ACHN (cell line): ENCODE measurements at places on chromosomes 3 and 15.
A peak's percentile ranks its signal among the peaks of the same experiment; 100 is the strongest.

GRCh38 chr3:11699083-11699427 lies 55.3 kb upstream of the VGLL4 start:
- no peak for DNase-seq

- no peak for DNase-seq
Measured at GRCh38 chr3:181581656-181582055, 130.1 kb upstream of the SOX2 start.

DNA sequence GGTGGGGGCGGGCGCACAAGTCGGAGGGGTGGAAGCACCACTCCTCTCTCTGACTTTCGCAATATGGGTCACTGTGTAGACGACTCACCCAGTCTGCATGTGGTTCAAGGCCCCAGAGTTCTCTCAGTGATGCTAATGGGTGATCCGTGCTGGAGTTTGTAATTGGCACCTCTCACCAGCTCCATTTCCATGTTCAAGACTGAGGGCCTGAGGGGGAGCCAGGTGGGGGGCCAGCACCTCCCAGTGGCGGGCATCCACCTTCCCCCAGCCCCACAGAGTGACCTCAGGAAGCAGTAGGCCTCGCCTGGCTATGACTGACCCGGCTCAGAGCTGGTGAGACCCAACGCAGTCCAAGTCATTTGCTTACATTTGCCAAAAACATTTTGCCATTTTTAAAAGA lies 230.0 kb upstream of the ST8SIA2 start:
- no peak for DNase-seq

GRCh38 chr3:118810499-118811035 lies 224.1 kb downstream of the IGSF11 start:
- no peak for DNase-seq

DNA sequence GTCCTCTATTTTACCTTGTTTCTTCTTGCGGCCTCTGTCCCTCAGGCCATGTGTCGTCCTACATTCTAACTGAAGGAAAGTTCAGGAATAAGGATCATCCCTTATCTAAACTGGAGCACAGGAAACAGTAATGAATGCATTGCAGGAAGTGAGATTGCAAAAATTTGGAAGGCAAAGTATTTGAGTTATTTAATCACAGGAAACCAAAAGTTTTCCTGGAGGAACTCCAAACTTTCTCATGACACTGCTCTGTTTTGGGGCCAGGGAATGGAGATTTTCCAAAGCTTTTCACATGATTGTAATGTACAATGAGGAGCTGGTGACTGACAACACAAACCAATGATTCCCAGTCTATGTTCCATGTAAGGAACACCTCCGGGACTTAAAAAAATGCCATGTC lies 57.8 kb upstream of the PLSCR4 start:
- DNase-seq = no peak

DNA sequence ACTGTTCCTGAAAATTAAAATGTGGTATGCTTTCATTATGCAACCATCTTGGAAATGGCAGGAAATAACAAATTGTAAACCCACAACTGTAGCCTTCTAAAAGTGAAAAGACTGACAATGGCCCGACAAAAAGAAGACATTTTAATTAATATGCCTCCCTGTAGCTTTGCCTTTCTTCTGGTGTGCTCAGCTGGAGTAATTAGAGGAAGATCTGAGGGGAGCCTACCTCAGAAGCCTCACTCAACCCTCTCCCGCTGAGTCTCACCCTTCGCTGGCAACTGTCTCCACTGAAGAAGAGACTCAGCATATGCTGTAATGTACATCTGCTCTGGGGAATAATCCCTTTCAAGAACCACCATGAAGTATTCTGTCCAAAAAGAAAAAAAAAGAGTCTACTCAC lies 104.7 kb upstream of the SETMAR start:
- DNase-seq = no peak

- DNase-seq = no peak
Measured at GRCh38 chr3:125177746-125178145, 34.8 kb downstream of the SLC12A8 start.

DNA sequence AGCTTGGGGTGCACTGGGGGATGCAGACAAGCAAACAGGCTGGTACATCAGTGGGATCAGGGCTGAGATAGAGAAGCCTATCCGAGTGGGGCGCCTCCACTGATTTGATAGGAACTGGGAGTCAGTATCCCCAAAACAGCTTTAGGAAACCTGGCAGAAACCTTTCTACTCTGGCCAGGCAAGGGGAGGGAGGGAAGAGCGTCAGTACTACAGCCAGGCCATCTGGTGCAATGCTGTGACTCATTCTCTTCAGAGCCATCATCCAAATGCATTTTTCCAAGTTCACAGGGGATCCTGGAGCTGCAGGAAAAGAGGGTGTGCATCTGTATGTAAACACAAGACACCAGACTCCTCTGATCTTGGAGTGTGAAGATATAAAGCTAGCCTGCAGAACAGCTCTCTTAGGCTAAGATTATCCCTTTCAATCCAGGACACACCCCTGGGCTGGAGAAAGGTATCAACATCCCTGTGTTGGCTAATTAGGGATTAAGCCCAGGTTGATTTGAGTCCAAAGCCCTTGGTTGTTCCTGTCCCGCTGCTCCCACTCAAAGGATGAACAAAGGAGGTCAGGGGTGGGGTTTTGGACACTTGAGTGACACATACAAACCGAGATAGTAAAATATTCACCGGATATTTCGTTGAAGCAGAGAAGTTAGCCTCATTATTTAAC lies 9.3 kb downstream of the GALNT15 start:
- DNase-seq = peak; percentile 2

DNA sequence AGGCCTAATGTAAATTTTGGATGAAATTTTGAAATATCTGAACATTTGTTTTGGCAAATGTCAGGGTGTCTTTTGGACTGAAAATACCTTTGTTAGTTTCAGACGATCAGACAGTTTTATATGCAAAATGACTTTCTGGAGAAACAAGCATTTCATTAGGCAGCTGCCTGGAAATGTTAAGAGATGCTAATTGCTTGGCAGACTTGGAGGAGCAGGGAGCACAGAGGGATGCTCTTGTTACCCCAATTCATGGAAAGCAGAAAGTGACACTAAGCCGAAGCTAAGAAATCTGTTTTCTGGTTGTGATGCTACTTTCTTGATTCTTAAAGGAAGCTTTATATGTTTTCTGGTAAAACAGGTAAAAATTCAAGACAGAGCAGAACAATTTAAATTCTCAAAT lies 204.3 kb upstream of the GBE1 start:
- no peak for DNase-seq

GRCh38 chr3:65500398-65501306 lies 538.1 kb downstream of the MAGI1 start:
- no peak for DNase-seq

GRCh38 chr3:189702066-189702646 lies 71.0 kb downstream of the TP63 start:
- DNase-seq = no peak

DNA sequence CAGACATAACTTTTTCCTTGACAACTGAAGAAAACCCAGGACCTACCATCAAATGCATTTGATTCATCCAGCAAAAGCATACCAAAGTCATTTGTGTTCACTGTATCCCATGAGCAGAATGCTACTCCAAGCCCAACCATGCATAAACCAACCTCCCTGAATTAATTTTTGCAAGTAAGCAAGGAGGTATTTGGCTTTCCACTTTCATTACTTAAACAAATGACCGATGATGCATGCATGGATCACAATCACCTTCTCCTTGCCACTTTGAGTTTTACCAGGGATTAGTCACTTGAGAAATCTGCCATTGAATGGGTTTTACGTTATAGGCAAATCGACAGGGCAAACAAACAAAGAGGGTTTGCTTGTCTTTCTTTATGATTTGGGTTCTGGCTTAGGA lies 214.8 kb downstream of the FMN1 start:
- DNase-seq = no peak

GRCh38 chr15:32029409-32029861 lies 880 bp upstream of the CHRNA7 start:
- DNase-seq = peak; percentile 6

GRCh38 chr3:2097641-2098191 lies 950 bp upstream of the CNTN4 start:
- DNase-seq = no peak

DNA sequence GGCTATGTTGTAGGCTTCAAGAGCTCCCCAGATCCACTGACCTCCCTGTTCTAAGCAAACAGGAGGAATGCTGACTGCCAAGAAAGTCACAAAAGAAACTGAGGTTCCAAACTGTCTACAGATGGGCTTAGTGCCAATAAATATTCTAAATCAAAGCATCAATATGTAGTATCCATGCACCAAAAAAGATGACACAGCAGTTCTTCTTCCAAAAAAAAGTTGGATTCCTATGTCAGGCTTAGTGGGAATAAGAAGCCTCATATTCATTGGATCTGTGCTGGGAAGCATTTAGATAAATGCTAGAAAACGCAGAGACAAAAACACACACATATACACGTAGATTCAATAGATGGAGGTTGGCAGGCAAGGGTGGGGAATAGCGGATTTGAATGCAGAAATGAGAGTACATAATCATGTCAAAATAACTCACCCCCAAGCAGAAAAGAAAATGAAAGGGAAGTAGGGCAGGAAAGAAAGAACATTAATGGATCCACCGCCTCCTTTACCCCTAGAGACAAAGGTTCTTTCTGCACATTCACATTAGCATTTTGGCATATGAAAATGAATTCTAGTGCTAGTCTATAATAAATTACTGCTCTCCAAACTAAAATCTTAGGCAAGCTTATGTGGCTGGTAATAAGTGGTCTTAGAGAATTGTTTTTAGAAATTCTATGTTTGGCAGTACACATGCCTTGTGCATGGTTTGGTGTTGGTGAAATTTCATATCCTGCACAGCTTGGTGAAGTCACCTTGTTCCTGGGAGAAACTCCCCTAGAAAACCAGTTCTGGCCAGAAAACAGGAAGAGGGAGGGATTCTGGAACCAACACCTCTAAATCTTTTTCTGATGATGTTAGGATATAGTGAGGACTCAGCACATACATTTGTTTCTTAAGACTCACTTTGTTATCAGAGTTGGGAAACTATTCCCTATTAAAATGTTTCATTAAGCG lies 283.4 kb downstream of the LSAMP start:
- DNase-seq = no peak

DNA sequence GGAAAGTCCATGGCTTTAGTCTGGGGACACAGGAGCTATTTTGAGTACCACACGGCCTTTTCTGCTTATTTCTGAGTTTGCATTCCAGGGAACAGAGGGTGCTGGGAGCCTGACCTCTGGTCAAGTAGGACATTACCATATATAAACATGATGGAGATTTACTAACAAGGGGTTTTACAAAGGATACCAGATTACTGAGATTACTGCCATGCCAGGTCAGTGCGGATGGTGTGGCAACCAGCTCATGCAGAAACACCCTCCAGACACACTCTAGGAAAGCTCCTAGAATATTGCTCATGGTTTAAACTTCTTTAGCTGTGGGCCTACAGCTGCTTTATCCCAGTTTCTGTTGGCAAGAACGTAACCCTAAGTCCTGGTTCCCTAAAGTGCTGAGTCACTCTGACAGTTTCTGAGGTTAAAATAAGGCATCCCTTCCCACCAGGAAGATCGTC lies 54.3 kb upstream of the AGTR1 start:
- no peak for DNase-seq

GRCh38 chr3:12798559-12799179 lies 2.2 kb downstream of the CAND2 start:
- no peak for DNase-seq

DNA sequence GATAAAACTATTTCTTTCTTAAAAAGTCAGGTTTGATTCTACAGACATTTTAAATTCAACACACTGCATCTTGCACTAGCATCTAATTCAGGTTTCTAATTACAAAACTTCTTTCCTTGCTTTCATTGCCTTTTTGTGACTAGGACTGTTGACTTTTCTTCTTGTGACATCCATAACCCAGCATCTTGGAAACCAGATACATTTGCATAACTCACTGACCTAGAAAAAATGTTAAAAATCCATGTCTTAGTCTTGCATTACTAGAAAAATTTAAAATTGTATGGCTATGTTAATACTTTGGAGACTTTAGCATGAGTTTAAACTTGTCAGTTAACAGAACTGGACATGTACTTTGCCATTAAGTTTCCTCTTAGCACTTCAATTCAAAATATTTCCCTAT lies 72.7 kb downstream of the DTWD1 start:
- no peak for DNase-seq

GRCh38 chr3:74469151-74469550 lies 145.3 kb downstream of the CNTN3 start:
- no peak for DNase-seq

DNA sequence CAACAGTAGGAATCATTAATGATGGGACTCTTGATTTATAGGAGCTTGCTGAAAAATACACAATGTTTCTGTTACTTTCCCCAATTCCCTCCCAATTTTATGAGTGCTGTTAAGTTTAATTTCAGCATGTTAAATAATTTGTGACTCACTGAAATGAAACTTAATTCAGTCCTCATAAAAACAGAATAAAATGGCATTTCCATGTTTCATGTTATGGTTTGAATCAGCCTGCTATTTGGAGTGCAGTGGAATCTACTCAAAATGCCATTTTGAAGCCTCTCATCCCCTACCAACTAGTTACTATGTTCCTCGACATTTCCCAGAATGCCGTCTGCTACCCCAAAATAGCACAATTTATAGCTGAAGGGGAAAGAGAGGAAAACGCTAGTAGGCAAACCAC lies 237.5 kb downstream of the ADAMTS17 start:
- DNase-seq = no peak

GRCh38 chr3:18442756-18443664 lies 17.9 kb upstream of the SATB1 start:
- DNase-seq = no peak

GRCh38 chr3:17602126-17602525 lies 140.3 kb downstream of the TBC1D5 start:
- peak; percentile 6 for DNase-seq

GRCh38 chr3:122394173-122394572 lies 10.2 kb downstream of the FAM162A start:
- DNase-seq = no peak

- DNase-seq = peak; percentile 53
Measured at GRCh38 chr3:108862865-108863798, 40.5 kb downstream of the TRAT1 start.

DNA sequence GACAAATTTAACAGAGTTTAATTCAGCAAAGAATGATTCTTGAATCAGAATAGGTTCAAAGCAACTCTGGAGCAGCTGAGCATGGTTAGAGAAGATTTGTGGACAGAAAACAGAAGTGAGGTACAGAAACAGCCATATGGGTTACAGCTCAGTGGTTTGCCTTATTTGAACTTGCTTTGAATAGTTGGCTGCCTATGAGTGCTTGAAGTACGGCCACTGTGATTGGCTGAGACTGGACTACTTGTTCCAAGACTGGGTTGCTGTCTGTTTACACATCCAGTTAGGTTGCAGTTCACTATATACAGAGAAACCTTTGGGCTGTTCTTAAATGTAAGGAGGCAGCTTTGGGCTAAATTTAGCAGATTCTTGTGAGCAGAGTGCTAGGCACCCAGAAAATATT lies 79.4 kb upstream of the CADPS start:
- DNase-seq = no peak

GRCh38 chr3:52314489-52314888 lies 1.6 kb upstream of the DNAH1 start:
- no peak for DNase-seq
